Esophagus squamous epithelium (tissue), 5 donors: ENCODE measurements at places on chromosomes 3 and 15.

GRCh38 chr3:69941439-69942176, 57.9 kb upstream of the SAMMSON start:
- DNase-seq: no peak

DNA sequence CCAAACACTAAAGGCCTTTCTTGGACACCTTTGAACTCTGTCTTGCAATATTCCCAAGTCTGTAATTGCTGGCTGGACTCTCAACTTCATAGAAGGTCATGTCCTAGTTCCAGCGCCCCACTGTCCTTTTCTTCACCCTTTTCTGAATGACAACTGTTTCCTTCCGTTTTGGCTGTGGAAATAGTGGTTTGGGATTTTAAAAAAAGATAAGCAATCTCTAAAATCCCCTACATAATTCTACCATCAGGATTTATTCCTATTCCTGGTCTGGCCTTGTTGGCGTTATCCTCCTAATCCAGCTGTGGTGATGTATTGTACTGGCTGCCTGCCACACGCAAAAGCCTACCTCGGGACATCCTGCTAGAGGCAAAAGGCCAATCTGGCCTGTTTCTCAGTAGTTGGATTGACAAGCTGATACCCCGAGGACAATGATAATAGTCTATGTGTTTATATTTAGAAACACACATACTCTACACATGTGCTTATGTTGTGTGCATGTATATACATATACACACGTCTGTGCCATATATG, 440.3 kb upstream of the DPH6 start:
- no peak for DNase-seq

DNA sequence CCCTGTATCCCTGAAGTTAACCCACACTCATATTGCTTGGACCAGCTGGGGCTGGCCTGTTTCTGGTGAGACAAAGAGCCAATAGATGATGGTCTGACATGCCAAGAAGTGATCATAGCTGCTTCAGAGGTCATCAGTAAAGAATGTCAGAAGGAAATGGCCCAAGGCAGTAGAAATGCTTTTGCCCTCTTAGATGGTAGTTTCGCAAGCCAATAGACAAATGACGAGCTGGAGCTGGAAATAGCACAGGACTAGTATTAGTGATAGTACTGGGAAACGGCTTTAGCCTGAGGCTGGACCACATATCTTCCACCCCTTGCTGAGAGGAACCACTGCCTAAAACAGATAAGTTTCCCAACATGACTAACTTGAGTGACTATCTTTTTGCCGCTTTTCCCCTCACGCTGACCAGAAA, 176.1 kb upstream of the THBS1 start:
- DNase-seq: no peak

DNA sequence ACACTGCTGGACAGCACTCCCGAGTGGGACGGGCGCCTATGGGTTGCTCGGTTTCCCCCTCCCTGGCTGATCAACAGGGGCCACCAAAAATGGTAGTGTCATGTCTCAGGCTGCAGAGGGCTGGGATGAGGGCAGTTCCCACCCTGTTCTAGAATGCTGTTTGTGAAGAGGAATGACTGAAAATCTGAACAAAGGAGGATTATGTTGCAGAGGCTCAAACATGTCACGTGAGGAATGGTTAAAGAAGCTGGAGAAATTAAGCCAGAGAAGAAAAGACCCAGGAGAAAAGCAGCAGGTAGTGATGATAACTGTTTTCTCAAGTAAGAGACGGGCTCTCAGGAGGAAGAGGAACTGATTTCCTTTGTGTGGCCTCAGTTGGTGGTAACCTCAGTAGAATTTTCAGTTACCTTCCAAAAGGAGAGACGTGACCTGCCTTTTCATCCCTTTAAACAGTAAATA, 10.4 kb downstream of the SPG21 start:
- no peak for DNase-seq

- peak; percentile 6 for DNase-seq
Measured at GRCh38 chr3:60610441-60611112, 640.7 kb downstream of the FHIT start.

GRCh38 chr15:88630141-88630721, 8.6 kb upstream of the ISG20 start:
- no peak for DNase-seq

DNA sequence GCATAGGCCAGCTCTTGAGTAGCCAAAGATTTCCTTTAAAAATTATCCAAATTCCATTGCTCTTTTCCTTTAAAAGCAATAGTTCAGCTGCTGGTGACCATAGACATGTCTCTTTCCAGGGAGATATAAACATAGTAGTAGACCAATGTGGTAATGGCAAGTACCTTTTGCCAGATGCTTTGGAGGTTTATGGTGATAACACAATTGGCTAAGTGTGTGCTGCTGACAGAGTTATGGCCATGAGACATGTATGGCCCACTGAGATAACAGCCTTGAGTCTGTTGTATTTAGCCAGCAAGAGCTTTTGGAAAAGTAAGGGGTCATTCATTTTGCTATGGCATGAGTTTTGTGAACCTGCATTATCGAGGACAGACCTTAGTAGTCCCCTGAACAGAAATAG, 1146.8 kb downstream of the TUSC7 start:
- no peak for DNase-seq

DNA sequence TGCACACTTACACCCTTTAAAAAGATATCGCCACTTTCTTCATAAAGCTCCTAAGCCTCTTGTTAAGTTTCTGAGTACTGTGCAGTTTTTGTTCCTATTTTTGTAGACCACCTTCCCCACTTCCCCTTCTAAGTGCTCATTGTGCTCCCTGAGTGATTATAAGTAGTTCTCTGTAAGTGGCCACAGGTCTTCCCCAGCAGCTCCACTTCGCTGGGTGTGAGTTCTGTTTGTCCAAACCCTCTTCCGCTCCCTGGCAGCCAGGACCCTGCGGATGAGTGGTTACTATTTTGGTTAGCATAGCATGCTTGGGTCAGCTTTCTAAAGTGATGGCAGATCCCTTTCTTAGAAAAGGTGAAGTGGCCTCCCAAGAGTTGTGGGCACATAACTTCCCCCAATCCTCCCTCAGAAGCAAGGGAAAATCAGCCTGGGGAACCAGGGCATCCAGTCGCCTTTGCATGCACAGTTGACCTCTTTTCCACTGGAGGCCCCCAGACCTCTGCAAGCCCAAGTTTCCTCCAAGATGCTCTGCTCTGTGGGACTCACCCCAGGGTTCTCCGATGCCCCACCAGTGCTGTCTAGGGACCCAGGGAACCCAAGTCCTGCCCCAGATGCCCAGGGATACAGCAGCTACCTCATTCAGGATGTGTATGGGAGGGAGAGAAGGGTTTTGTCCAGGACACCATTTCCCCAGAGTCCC, 69.6 kb downstream of the ATP10A start:
- no peak for DNase-seq

DNA sequence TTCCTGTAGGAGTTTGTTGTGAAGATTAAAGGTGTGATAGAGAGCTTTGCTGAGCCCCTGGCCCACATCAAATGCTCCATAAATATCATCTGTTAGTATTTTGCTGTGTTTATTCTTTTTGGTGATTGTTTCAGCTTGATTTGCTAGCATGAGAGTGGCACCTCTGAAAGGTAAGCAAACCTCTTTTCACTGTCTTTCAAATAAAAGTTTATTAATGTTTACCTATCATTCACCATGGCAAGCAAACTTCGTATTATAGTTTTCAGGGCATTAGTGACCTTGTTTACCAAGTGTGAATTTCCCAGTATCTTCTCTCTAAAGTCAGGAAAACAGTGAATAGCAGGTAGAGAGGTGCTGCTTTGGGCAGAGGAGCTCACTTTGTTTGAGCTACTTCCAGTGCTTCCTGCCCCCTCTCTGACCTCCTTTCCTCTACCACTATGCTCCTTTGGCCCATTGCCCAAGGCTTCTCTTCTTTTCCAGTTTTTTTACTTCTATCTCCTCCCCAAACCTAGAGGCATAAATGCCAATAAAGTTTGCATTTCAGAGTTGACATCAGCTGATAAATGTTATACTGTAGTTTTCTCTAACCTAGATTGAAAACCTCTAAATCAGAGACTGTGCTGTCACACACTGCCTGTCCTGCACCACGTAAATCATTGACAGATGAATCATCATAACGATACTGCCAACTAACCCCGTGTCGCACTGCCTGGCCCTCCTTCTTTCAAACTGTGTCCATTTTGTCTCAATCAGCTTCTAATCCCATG, 569.0 kb downstream of the TUSC7 start:
- no peak for DNase-seq

GRCh38 chr3:70952033-70952747, 631.3 kb downstream of the FOXP1 start:
- no peak for DNase-seq

DNA sequence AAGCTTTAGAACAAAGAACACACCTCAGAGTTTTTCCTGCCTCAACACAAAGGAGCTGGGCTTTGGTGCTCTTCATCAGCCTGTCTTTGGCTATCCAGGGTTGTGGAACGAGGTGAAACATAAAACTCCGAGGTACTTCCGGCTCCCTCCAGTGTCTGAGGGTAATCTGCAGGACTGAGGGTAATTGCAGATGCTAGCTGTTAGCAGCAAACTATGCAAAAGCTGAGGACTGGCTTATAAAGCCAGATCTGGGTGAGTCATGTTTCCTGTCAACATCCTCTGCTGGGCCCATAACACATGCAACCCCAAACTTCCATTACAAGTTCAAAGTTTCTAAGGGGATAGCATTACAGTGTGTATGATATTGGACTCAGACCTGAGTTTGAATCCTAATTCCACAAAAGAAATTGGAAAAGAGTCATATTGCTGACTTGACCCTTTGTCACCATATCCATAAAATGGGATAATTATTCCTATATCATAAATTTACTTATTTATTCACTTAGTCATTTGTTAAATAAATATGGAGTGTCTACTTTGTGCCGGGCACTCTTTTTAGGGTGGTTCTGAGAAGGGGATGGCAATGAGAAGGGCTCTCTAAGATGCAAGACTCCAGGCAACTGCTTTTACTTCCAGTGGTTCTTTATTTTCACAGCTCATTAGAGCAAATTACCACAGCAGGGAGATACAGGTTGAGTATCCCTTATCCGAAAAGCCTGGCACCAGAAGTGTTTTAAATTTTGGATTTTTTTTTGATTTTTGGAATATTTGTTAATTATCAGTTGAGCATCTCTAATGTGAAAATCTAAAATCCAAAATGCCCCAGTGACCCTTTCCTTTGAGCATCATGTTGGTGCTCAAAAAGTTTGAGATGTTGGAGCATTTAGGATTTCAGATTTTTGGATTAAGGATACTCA, 9.5 kb upstream of the TRIM69 start:
- peak; percentile 35 for DNase-seq

DNA sequence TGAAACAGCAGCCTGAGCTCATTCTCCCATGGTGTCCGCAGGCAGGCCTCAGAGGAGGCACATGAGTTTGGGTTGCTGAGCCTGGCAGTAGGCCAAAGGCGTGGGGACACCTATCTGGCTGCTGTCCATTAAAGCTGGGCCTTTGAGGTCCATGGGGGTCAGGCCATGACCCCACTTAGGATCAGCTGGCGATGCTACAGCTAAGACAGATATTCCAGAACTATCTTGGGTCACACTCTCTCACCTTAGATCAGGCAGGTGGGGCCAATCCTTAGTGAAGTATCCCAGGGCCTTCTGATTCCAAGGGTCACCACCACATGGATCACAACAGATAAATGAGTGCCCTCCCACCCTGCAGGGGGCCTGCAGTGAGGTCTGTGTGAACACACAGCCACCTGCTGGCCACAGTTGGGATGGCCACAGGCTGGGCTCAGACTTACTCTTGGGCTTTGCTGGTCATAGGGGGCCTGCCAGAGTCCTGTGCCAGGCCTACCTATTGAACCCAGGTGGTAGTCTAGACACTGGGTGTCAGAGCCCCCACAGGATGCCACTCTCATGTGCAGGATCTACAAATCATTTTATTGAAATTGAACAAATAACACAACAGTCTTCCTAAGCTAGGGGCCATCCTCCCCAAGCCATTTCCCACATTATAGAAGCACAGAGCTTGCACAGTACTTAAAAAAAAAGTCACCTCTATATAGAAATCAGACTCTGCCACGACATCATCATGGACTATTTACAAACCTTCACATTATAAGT, 2.0 kb upstream of the HYAL2 start:
- DNase-seq: no peak

DNA sequence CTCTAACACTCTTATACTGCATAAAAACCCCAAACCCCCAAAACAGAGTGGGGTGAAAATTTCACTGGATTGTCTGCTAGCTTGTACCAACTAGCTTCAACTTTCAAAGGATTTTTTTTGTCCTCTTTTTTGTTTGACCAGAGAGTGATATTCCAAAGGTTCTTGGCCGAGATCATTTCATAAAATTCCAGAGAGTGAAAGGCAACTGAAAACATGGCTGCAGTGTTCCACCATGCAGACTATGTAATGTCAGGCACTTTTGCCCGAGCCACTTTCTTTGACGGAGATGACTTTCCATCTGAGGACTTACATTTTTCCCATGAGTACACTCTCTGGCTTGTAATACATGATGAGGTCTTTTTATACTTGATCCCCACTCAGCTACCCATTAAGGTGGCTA, 107.5 kb downstream of the TIGIT start:
- no peak for DNase-seq

- DNase-seq: no peak
Measured at GRCh38 chr3:130662501-130662996, 84.1 kb downstream of the PIK3R4 start.

- DNase-seq: no peak
Measured at GRCh38 chr15:92091155-92091734, 237.7 kb downstream of the SLCO3A1 start.

GRCh38 chr15:87716422-87716821, 540.1 kb downstream of the NTRK3 start:
- DNase-seq: no peak

- DNase-seq: no peak
Measured at GRCh38 chr15:38065721-38066345, 131.4 kb downstream of the TMCO5A start.
